Activated naive CD4-positive, alpha-beta T cell (primary cell): ENCODE measurements at places on chromosomes 5 and 9.

GRCh38 chr5:142783601-142784341 lies 13.6 kb downstream of the ARHGAP26 start:
- DNase-seq, result no peak

DNA sequence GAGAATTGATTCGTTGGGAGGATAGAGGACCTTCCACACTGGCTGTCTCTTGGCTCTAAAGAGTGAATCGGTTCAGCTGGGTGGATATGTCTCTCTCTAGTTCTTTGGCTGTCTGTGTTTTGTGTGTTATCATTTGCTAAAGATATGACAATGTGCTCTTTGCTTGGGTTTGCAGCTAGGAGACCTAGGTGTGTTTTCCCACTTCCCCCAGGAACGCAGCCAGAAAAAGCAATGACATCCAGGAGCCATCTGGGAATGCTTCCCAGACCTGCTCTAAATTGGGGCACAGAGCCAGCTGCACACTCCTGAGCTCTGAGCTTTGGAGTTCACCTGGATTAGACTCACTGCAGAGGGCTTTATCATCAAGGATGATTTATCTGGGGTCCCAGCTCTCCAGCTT lies 12.8 kb upstream of the PDZD2 start:
- DNase-seq, result no peak

DNA sequence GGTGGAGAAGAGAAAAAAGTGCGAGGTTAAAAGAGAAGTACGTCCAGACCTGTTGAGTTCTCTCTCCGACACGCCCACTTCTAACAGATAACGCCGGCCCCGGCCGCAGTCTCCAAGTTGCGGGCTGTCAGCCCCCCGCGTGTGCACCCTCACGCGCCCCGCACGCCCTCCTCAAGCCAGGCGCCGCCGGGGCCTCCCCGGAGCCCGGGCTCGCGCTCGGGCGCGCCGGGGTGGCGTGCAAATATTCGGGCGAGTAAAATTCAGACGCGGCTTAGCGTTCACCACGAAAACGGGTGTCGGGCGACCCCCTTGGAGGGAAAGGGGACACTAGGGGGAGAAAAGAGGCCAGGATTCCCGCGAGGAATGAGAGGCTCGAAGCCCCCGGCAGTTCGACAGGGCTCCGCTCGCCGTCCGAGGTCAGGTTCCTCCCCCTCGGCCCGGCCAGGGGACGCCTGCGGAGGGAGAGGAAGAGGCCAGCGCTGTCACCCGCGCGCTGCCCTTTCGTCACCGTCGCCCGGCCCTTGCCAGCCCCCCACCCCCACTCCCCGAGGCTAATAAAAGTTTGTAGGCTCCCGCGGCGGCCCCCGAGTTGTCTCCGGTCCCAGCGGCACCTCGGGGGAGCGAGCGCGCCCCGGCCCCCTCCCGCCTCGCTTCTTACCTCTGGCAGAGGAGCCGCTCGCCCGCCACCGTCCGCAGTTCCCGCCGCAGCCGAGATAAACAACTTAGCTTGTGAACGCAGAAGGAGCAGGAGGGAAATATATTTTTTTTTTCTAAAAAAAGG lies 743 bp downstream of the NR3C1 start:
- DNase-seq, result peak; percentile 33

DNA sequence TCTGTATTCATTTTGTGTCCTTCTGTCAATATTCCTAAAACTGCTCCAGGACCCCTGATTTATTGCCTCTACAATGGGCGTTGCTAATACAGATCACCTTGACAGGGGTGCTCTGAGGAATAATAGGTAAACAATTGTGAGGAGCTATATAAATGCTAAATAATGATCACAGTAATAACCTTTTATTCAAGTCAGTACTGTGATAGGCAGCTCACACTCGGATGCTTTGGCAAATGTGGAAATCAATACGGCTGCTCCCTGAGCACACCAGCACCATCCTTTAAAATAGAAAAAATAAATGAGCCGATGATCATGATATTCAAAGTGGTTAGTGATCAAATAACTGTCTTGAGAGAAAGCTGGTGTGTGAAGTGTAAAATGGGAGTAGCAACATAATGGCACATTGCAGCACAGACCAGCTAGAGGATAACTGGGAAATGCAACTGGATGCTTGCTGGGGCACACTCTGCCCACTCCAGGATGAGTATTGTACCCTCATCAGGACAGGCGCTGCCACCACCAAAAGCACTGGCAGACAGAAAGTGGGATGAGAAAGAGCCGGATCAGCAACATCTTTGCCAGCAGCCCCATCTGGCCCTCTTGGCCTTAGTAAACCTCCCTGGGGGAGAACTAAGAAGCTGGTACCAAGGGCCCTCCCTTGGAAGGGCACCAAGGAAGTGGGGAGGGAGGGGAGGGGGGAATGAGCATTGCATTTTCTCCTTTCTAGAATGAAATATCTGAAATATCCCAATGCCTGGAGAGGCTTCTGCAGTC lies 69.4 kb upstream of the SPATA31D4 start:
- no peak for DNase-seq

DNA sequence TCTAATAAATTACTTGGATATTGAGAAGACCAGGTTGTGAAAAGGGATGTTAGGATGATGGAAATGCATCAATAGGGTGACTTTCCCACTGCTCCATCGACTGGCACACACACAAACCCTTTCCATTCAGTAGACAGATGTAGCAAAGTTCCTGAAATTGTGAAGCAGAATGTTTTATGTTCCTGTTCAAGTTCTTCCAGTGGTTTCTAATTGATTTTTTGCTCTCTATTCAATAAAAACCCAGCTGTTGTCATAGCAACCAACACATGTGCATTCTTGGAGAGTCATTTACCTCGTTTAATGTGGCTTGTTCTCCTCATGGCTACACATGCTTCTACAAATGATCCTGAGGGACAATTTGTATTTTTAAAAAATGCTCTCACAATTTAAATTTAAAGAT lies 244.6 kb downstream of the RAB3C start:
- no peak for DNase-seq

DNA sequence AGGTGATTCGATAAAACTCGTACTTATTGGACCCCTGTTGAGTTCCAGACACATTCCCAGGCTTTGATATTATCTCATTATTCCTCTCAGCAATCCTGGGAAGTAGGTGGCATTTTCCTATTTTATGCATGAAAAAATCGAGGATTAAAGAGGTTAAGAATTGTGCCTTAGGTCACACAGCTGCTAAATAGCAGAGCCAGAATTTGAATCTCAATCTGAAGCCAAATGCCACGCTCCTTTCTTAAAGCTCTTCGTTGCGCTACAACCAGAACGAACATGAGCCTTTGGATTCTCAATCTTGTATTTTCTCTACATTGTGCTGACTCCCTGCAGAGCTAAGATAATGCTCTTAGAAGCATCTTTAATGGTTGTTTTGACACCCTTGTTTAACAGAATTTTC lies 527.8 kb upstream of the TLE4 start:
- no peak for DNase-seq

DNA sequence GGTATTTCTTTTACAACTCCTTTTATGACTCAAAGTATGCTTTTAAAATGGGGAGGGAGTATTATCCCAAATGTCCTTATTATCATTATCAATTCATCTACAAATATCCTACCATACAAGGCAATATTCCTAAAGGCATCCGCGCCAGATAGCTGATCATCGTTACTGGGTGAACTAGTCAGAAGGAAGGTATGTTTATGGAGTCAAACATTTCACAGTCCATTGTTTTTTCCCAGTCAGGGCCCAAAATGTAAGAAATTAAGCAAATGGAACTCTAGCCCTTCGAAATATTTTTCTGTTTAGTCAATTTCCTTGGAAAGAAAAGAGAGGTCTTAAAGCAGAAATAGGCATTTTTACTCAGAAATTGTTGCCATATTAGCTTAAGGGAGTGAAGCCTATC lies 188.5 kb upstream of the CCNG1 start:
- DNase-seq, result no peak

- DNase-seq, result no peak
Observed at GRCh38 chr5:113245427-113246225, 189.2 kb downstream of the TSSK1B start.

DNA sequence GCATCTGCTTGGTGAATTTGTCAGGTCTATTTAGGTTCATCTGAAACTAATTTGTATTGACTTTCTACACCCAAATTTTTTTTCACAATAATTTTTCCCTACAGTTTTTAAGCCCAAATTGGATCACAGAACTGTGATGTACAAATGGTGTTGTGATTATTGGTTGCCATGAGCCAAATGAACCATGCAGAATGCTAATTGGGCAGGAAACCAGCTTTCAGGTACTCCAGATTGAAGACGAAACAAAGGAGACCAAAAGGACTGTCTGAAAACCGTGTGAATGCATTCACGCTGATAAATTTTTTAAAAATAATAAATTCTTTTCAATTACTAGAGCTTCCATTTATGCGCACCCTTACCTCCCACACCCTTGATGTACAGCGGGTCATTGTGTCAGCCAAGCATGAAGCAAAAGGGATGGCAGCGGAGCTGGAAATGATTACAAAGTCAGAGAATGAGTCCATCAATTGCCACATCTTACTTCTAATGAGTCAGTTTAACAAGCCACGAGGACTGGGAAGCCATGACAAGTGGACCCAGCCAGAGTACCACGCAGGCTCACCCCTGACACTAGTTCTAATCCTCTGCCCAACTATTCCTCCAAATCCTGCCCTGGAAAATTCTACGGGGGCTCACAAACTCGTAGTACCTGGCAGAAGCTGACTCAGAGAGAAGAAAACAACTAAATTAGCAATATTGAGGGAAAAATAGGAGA lies 66.5 kb downstream of the SEMA6A start:
- DNase-seq, result no peak

DNA sequence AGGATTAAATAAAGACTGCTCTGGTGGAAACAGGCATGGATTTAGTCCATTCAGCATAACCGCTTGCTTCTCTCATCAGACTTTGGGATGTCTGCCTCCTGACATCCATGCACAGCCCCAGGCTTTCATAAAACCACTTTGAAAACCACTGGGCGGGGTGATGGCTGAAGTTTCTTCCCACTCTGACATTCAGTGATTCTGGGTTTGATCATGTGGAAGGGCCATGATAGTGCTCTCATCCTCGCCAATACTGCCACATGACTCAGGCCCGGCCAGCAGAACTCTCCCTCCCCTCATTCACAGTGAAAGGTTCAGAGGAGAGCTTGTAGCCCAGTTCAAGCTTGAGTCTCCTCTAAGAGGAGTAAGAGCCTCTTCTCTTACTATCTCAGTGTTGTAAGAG lies 29.6 kb upstream of the GLRA1 start:
- DNase-seq, result no peak

- DNase-seq, result no peak
Observed at GRCh38 chr9:74096420-74096819, 400.7 kb upstream of the RORB start.

GRCh38 chr9:131140112-131140511 lies 14.7 kb downstream of the NUP214 start:
- no peak for DNase-seq

DNA sequence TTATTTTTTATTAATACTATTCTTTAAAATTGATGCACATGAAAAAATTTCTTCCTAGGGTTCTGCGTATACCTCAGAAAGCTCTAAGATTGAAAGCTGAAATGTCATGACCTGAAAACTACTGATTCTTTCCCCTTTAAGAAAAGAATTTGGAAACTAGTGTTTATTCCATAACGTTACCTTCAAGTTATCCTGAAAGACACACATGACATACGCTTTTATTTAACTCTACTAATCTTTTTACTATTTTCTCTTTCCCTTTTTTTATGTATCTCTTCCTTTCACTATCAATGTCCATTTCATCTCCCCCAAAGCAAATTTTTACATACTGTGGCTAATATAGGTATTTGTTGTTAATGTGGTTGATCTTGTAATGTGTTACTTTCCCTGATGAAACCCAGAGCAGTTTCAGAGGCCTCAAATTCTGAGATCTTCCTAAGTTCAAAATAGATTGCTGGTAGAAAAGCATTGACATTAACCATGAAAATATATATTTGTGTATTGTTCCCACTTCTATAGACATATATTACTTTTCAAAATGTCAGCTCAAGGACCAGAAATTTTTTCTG lies 7.4 kb downstream of the NIPBL start:
- DNase-seq, result no peak

DNA sequence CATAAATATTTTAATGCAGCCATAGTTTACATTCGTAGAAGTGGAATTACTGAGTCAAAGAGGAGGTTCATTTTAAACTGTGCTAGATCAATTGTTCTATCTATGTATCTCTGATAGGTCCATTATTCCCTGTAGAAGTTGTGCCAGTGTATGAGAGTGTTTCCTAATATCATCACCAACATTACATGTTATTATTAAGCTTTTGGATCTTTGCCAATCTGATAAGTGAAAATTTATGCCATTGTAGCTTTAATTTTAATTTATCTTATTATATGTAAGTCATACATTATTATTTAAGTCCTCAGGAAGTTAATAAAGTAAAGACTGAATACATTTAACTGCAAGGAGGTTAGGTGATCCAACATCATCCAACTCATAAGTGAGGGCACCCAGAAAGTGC lies 10.9 kb upstream of the GAS1 start:
- no peak for DNase-seq

DNA sequence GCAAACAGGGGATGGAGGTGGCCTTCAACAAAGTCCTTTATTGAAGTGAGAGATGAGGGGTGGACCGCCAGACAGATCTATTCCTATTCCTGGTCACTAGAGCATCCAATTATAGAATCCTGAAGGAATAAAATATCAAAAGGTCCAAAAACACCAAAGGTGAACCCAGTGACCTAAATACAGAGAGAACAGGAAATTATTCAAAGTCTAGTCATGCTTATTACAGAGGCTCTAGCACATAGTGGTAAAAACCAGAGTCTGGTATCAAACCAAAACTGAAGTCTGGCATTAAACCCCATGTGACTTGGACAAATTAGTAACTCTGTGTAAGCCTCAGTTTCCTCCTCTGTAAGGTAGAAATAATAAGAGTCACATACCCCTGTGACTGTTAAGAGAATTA lies 100.5 kb upstream of the SNX2 start:
- DNase-seq, result no peak

DNA sequence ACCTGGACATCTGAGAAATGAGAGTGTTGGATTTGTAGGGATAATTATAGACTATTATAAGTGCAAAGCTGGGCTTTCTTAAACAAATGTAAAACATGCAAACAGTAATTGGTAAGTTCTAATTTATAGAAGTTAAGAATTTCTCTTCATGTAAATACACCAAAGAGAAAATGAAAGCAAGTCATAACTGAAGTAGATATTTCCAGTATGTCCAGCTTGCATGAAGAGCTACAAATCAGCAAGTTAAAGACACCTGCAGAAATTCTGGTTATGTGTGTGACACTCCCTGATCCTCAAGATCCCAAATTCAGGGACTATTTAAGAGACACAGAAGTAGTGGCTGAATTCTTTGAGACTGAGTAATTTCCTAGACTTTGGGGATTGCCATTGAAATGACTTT lies 308.9 kb downstream of the TLE4 start:
- no peak for DNase-seq

DNA sequence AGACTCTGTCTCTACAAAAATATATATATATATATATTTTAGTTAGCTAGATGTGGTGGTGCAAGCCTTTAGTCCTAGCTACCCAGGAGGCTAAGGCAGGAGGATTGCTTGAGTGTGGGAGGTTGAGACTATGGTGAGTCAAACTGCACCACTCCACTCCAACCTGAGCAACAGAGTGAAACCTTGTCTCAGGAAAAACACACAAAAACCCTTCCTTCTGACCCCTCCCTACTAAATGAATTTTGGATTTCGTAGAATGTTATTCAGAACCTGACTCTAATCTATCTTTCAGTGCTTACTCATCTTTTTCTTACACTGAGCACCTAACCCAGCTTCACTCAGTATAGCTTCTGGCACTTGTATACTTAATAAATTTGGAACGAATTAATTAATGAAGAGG lies 35.2 kb upstream of the IL7R start:
- no peak for DNase-seq

- no peak for DNase-seq
Observed at GRCh38 chr5:179198825-179199224, 138.7 kb downstream of the ZNF354C start.
